ENCODE measurements at places on chromosomes 11 and 22.
A peak's percentile ranks its signal among the peaks of the same experiment; 100 is the strongest.

DNA sequence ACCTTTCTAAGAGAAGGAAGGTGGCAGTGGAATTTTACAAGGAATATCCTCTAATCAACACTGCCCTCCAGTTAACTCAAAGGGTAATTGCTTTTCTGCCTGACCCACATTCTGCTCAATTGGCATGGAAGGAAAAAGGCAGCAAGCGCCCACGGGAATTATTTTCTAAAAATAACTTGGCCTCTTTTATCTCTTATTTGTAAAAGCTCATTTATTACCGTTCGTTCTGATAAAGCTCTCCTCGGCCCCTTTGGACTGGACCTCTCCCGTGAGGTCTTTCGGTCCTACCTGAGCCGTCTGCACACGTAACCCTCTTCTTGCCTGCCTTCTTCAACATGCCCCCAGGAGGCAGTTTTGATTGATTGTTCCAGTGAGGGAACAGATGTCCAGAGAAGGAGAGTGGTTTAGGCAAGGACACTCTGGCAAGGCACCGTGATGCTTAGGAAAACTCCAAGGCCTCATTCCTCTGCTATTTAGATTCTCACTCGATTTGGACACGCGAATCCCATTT is 53.2 kb upstream of the CRTAM start:
- DNase-seq = no peak

DNA sequence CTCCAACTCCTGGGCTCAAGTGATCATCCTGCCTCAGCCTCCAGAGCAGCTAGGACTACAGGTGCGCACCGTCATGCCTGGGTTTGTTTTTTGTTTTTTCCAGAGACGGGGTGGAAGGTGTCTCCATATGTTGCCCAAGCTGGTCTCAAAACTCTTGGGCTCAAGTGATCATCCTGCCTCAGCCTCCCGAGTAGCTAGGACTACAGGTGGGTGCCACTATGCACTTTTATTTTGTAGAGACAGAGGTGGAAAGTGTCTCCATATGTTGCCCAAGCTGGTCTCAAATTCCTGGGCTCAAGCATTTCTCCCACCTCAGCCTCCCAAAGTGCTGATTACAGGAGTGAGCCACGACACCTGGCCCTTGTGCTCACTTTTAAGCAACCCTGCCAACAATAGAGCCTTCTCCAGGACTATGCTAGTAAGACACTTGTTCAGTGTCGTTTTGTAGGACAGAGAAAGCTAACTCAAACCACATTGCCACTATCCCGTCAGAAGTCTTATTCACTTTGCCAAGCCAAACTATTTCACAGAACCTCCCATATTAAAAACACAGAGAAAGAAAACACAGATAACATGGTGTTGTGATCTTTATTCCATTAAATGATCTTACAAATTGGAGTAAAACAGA is 9.4 kb upstream of the PLAAT3 start:
- DNase-seq = no peak

- no peak for DNase-seq
Observed at GRCh38 chr22:48895831-48896765, 931.6 kb downstream of the BRD1 start.

DNA sequence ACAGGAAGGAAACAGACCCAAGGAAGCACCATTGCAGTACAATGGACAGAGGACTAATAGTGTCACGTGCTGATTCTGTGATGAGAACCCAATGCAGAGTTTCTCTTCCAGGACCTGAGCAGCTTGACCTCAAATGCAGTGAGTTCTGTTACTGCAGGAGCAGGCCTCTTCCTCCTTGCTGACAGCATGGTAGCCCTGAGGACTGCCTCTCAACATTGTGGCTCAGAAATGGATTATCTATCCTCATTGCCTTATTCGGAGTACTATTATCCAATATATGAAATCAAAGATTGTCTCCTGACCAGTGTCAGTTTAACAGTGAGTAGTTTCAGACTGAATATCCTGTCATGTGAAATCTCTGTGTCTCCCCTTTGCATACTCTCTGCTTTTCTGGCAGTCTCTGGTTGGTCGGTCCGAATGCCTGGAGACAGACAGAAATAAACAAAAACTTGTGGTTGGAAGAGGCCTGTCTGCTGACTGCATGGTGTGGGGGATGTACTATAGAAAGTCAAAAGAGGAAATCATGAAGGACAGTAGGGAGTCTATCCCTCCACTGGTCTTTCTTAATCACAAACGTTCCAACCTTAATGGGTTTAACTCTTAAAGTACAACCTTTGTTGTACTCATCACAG is 6.9 kb upstream of the MS4A14 start:
- peak; percentile 97 for DNase-seq

- no peak for DNase-seq
Observed at GRCh38 chr11:128924104-128924503, 18.6 kb downstream of the TP53AIP1 start.
